Fibroblast of the conjunctiva (primary cell): ENCODE measurements at places on chromosomes 6 and 20.

- no peak for DNase-seq
Observed at GRCh38 chr6:90413867-90414266, 117.2 kb upstream of the BACH2 start.

GRCh38 chr6:74657931-74658330 is 547.9 kb downstream of the COL12A1 start:
- DNase-seq: no peak

DNA sequence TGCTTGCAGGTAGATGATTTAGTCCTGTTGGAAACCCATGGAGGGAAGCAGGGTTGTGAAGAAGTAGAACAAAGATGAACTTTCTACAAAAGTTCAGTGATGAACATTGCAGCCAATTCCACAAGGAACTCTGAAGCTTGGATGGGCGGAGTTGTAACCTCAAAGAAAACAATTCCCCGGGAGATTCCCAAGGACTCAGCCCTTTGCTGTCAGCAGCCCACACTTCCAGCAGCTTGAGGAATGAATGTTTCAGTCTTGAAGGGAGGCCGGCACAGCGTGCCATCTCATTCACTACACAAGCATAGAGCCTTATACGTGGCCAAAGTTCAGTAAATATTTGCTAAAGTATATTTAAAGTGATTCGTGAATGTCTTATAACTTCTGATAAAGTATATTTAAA is 269.4 kb downstream of the NKAIN2 start:
- no peak for DNase-seq

DNA sequence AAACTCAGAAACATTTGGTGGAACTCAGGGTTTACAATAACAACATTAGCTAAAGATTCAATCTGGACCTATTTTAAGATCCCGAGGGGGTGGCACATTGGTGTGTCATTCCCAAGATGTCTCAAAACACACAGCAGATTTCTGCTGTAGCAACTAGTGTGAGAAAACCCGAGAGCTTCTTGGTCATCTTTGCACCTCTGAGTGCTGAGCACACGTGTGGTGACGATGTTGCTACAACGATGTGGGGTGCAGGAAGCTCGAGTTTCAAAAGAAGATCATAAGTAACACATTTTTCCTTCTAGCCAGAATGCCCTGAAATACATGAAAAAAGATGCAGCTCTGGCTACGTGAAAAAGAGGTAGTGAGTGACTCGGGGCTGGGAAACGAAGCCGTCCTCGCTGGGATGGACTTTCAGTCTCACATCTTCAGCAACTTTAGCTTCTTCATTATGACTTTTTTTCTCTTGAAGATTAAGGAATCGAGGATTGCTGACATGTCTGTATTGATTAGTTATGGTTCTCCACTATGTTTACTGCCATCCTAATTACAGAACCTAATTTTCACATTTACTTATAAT is 1.5 kb downstream of the RAMACL start:
- DNase-seq: no peak

DNA sequence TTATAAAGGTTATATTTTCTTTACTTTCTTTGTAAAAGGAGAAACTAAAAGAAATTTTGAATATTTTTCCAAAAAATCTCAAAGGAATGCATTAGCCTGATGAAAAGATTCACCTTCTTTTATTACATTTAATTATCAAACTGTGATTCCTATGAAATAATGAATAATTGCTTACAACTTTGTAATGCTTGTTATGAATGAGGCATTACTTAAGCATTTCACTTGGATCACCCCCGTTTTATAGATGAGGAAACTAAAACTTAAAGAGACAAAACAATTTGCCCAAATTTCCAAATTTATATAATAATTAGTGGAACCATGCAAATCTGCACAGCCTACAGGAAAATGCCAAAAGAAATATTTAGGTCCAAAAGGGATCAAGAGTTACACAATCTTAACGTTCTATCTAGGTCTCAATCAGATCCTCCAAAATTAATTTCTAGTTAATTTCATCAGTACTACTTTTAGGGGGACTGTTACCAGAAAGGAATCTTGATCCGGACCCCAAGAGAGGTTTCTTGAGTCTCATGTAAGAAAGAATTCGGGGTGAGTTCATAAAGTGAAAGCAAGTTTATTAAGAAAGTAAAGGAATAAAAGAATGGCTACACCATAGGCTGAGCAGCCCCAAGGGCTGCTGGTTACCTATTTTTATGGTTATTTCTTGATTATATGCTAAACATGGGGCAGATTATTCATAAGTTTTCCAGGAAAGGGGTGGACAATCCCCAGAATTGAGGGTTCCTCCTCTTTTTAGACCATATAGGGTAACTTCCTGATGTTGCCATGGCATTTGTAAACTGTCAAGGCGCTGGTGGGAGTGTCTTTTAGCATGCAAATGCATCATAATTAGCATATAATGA is 288.0 kb downstream of the ADGB start:
- no peak for DNase-seq

GRCh38 chr20:5691918-5692618 is 58.1 kb upstream of the SHLD1 start:
- DNase-seq: no peak

GRCh38 chr6:170063431-170063830 is 227.4 kb downstream of the DLL1 start:
- no peak for DNase-seq

- peak; percentile 47 for DNase-seq
Observed at GRCh38 chr20:38217791-38218565, 42.6 kb downstream of the KIAA1755 start.

DNA sequence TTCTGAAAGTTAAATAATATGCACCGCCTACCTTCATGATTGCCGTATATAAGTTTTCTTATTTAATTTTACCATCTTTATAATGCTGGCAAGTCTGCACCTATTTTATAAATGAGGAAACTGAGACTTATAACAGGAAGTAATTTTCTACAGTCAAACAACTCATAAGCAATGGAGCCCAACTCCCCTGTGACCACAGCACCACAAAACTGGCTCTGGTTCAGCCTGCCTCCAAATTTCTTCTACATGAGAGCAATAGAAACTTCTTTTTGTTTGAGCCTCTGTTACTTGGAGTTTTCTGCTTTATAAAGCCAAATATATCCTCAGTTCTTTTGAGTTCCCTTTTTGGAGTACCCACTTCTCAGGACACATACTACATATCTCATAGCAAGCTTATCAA is 131.1 kb upstream of the HSF2 start:
- no peak for DNase-seq

DNA sequence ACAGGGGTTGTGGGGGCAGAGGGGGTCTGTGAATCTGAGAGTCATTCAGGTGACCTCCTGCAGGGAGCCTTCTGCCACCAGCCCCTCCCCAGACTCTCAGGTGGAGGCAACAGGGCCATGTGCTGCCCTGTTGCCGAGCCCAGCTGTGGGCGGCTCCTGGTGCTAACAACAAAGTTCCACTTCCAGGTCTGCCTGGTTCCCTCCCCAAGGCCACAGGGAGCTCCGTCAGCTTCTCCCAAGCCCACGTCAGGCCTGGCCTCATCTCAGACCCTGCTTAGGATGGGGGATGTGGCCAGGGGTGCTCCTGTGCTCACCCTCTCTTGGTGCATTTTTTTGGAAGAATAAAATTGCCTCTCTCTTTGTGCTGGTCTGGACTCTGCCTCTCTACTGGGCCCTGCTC is 10.7 kb downstream of the GTSF1L start:
- no peak for DNase-seq

GRCh38 chr20:3705970-3706739 is 6.2 kb downstream of the SIGLEC1 start:
- DNase-seq: no peak

GRCh38 chr6:5670811-5671561 is 335.7 kb downstream of the NRN1 start:
- no peak for DNase-seq

DNA sequence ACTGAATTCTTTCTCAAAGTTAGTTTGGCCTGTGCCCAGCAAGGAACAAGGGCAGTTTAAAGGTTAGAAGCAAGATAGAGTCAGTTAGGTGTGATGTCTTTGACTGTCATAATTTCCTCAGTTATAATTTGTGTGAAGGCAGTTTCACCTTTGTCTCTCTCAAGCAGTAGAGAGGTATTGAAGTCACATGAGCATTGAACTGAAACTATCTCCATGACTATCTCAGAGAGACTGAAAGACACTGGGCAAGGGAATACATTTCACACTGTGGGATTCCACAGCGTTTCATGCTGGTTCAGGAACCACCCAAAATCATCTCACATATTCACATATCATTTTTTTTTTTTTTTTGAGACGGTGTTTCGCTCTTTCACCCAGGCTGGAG is 366.1 kb downstream of the PREX1 start:
- DNase-seq: no peak

DNA sequence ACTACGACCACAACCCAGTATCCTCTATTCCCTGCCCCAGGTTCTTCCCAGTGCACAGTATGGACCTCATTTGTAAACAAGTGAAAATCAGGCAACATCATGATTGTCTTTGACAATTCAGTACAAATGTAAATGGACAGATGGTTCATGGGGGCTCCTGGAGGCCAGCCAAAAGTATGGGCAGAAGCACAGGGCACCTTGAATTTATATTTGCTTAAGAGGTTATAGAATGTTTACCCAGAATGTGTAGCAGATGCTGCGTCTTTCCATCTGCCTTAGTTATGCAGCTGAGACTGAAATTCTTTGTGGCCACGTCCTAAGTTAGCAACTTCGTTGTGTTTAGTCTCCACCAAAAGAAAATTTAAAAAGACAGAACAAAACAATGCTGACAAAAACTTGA is 559.6 kb upstream of the NRSN1 start:
- no peak for DNase-seq

DNA sequence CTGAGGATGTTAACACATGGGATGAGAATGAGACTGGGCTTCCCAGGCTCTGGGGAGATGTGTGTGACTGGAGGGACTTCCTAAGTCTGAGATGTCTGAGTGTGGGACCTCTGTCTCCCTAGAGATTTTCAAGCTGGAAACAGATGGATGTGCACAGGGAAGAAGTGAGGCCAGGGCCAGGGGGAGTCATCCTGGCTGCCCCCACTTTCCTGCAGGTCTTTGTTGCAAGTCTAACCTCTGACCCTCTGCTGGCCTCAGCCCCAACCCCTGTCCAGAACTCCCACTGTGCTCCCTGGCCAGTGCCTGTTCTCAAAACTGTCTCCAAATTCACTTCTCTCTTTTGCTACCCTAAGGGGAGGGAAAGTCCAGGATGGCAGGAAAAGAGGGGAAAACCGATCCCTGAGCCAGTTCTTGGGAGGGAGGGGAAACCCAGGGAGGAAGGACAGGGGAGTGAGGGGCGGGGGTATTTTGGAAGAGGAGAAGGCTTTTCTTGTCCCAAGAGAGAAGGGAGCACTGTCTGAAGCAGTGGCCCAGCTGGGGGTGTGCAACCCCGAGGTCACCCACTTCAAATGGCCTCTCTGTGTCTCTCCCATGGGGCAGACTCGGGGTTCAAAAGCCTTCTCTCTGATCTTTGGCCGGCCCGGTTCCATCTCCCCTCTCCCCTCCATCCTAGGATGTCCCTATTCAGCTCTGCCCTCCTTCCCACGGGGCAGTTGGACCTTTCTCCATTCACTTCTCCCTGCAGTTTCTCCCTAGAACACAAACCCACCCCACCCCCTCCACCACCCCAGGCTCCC is 3.1 kb downstream of the PPP1R18 start:
- DNase-seq: no peak

- no peak for DNase-seq
Observed at GRCh38 chr6:11430036-11430435, 107.5 kb upstream of the TMEM170B start.

DNA sequence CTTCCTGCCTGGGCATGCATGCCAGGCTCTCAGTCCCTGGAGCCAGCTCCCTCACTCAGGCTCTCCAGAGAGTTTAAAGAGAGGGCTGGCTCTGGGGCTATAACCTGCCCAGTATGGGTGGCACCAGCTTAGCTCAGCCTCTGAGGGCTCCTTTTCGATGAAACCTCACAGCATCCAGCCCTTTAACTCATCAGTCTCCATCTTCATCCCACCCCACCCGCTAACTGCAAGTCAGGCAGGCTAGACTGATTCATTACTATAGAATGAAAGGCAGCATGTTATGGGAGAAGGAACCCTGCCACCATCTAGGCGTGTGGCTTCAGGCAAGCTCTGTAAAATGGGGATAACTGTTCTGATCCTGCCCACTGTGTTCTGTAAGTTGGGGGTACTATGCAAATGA is 53.5 kb downstream of the RAB44 start:
- DNase-seq: no peak

DNA sequence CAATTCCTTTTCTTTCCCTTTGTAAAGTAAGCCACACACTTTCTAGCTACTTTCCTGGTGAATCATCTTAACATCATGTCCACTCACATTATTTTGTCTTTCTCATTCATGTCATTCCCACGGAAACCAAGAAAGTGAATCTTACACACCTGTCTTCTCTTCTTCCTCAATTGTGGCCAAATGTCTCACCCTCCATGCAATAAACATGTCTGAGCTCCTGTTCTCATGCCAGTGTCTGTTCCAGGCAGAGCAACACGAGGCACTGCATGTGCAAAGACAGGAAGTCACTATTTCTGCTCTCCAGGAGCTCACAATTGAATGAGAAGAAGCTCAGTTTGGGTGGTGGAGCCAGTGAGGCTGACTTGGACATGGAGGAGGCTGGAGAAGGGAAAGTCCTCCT is 29.0 kb upstream of the TMEM244 start:
- no peak for DNase-seq
